ENCODE measurements at places on chromosomes 11 and 22. TPM values are rescaled to one million over a fixed set of nuclear protein-coding genes. Genes with fewer than 3 reads are reported as not detected.

TSPAN18 gene
- 7.5 TPM for total RNA-seq

TBX1 gene
- 1.2 TPM for total RNA-seq

APOBEC3H gene
- 82.8 TPM for total RNA-seq

PRG3 gene
- not detected for total RNA-seq

ADORA2A gene
- total RNA-seq = 20.4 TPM

JHY gene
- total RNA-seq = 1.5 TPM

BMAL1 gene
- total RNA-seq = 41.1 TPM

GGTLC2 gene
- total RNA-seq = not detected

ANO9 gene
- 78.9 TPM for total RNA-seq

ANO3 gene
- total RNA-seq = not detected

SMIM35 gene
- total RNA-seq = 2.4 TPM

RAB36 gene
- total RNA-seq = 0.79 TPM

ART5 gene
- total RNA-seq = not detected

All from activated CD8-positive, alpha-beta T cell treated with anti-CD3 and anti-CD28 coated beads, Interleukin-2, amount 10 ng/mL, durations not matched to agents 7 days and 5 days (primary cell).